ENCODE measurements at places on chromosomes 13 and 19.

- DNase-seq, result no peak
Observed at GRCh38 chr19:38877781-38878574, at the start of gene RINL. Gene RINL (minus strand): TSS chr19:38878275. CDS start chr19:38876742, 1,533 bp downstream.

- DNase-seq, result no peak
Observed at GRCh38 chr13:39816936-39817335, 161.5 kb downstream of the COG6 start.

GRCh38 chr13:87093399-87093798 is 577.8 kb upstream of the SLITRK5 start:
- DNase-seq, result no peak

DNA sequence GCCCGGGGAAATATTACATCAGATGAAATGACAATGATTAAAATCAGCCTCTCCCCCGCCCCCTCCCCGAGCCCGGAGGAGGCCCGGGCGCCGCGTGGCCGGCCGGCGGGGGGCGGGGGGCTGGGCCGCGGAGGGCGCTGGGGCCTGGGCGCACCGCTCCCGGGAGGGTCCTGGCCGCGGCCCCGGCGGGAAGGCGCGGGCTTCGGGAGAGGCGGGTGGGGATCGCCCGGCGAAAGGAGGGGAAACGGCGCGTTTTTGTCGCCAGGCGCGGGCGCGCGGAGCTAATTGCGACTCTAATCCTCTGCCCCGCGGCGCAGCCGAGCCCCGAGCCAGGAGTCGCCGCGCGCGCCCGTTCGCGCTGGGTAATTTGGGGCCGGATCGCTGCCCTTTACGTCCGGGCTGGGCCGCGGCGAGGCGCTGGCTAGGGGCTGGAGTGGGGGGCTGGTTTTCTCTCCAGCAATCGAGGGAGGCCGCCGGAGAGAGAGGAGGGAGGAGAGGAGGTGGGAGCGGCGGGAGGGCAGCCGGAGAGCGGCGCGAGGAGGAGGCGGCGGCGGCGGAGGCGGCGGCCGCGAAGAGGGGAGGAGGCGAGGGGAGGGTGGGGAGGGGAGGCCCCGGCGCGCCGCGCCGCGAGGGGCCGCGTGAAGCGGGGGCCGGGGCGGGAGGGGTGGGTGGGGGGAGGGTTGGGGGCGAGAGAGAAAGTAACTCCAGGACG is at the start of gene KCTD15:
TSS of gene KCTD15 (plus strand) at position 707 of the 712 bp plus-strand sequence. CDS start 3,585 bp downstream, outside the sequence.
- DNase-seq, result no peak

DNA sequence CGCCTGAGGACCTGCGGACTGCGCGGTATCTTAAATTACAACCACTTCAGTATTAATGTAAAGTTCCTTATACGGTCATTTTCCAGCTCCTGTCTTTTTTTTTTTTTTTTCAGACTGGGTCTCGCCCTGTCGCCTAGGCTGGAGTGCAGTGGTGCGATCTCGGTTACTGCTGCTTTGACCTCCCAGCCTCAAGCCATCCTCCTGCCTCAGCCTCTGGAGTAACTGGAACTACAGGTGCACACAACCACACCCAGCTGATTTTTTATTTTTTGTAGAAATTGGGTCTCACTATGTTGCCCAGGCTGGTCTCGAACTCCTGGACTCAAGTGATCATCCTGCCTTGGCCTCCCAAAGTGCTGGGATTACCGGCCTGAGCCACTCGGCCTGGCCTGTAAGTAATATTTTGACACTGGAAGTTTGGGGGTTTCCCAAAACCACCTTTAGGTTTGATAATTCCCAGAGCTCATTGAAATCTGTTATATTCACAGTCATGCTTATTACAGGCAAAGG is 406 bp upstream of the EID2B start:
- DNase-seq, result no peak

GRCh38 chr19:46393456-46394401 is 19.6 kb downstream of the CCDC8 start:
- DNase-seq, result no peak

- DNase-seq, result peak; percentile 56
Observed at GRCh38 chr19:12994701-12995595, at the start of gene NFIX. Gene NFIX (plus strand): TSS chr19:12995475. CDS start chr19:12995838, 363 bp downstream.

DNA sequence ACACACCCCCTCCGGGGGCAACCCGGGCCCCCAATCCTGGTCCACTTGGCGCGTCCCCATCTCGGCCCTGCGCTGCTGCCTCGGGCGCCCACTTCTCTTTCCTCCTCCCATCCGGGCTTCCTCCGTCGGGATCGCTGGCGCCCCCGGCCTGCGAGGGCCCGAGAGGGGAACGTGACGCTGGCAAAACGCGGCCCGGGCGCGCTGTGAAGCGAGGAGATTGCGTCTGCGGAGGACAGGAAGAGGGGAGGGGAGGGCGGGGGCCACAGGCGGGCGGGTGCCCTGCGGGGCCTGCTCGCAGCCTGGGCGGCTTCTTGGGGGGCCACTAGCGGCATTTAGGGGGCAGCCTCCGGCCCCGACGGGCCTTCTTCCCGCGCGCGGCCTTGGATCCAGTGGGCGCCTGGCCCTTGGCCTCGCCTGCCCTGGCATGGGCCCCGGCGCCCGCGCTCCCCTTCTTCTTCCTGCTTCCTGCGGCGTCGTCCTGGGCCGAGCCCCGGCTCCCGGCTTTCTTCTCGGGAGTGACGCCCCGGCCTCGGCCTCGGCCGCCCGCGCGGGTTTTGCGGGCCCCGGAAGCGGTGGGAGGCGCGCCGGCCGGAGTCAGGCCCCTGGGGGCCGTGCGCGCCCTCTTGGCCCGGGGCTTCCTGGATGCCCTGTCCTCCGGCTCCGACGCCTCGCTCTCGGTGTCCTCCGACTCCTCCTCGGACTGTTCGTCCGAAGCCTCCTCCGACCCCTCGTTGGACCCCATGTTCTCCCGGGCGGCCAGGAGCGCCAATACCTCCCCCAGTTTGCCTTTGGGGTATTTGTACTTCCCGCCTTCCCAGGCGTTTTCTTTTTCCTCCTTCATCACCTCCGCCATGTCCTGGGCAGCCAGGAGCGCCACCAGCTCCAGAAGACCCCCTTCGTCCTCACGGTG is 2.2 kb downstream of the PNMA8B start:
- DNase-seq, result no peak

GRCh38 chr19:6030214-6030507 is 52.2 kb upstream of the RANBP3 start:
- DNase-seq, result no peak

DNA sequence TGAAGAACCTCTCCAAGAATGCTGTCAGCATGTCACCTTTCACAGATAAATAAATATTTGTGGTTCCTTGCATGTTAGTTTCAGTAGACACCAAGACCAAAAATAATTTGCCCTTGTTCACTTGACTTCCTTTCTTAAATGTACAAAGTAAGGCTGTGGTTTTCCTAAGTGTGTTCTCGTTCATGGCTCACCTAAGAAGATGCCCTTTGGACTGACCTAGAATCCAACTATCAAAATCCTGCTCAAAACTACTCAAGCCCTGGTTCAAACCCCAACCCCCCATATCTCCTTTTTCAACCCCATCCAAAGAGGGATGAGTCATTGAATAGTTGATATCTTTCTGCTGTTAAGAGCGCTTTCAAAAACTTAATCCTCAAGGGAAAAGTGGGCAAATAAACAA is 247.8 kb upstream of the ZNF507 start:
- DNase-seq, result no peak

GRCh38 chr19:6639439-6639838 is 30.5 kb downstream of the TNFSF14 start:
- DNase-seq, result no peak

DNA sequence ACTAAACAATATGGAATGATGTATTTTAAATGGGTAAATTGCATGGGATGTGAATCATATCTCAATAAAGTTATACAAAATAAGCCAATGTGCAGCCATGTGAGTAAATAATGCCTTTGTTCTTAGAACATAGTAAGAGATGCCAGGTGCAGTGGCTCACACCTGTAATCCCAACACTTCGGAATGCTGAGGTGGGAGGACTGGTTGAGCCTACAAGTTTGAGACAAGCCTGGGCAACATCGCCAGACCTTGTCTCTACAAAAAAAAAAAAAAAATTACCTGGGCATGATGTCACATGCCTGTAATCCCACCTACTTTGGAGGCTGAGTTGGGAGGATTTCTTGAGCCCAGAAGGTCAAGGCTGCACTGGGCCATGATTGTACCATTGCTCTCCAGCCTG is 230.7 kb downstream of the RFC3 start:
- DNase-seq, result no peak

DNA sequence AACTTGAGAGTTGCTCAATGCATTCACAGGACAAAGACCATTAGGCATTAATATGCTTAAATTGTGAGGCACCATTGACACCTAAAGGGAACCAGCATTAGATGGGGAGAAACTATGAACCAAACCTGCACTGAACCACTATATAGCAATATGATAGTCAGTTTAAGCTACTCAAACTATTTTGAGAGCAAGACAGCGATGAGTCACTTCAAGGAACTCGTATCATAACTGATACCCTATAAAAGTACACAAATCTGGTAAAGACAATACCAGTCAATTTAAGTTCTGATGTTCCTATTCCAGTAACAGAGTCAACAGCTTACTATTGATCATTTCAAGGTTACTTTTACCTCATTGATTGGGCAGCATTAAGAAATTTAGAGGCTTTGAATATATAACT is 151.3 kb upstream of the ATXN8OS start:
- DNase-seq, result no peak

- no peak for DNase-seq
Observed at GRCh38 chr13:37138169-37138568, 32.7 kb upstream of the CSNK1A1L start.

- DNase-seq, result peak; percentile 66
Observed at GRCh38 chr19:19259741-19260140, 13.4 kb downstream of the TM6SF2 start.

GRCh38 chr13:44320611-44321010 is 53.0 kb upstream of the SERP2 start:
- DNase-seq, result no peak

GRCh38 chr13:98462241-98462882 is 114.5 kb downstream of the STK24 start:
- DNase-seq, result no peak

DNA sequence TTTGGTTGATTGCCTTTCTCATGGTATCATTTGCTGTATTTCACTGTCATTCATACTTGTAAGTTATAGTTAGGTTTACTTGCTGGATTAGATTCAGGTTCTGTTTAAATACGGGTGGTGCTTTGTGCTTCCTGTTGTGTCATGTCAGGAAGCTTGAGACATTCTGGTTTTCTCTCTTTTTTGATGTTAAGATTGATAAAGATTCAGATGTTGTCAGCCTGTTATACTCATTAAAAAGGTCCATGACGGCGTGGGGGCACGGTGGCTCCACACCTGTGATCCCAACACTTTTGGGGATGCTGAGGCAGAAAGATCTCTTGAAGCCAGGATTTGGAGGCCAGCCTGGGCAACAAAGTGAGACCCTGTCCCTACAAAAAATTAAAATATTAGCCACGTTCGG is 45.7 kb downstream of the NAA16 start:
- no peak for DNase-seq

DNA sequence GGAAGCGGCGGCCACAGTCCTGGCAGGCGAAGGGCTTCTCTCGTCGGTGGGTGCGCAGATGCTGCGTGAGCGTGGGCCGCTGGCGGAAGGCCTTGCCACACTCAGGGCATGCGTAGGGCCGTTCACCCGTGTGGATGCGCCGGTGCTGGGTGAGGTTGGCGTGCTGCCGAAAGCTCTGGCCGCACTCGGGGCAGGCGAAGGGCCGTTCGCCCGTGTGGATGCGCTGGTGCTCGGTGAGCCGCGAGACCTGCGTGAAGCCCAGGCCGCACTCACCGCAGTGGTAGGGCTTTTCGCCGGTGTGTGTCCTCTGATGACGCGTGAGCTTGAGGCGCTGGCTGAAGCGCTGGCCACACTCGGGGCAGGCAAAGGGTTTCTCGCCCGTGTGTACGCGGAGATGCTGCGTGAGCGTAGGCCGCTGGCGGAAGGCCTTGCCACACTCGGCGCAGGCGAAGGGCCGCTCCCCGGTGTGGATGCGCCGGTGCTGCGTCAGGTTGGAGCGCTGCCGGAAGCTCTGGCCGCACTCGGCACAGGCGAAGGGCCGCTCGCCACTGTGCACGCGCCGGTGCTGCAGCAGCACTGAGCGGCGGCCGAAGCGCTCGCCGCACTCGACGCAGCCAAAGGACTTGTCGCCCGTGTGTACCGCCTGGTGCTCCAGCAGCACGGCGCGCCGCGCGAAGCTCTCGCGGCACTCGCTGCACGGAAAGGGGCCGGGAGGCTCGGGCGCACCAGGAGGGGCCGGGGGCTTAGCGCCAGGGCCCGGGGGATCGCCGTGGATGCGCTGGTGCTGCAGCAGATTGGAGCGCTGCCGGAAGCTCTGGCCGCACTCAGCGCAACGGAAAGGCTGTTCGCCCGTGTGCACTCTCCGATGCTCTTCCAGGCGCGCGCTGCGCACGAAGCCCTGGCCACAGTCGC is 4.0 kb upstream of the UBE2M start:
- peak; percentile 47 for DNase-seq
